Globus pallidus (tissue), 1 donor: ENCODE measurements at places on chromosomes 7 and 10.

GRCh38 chr7:47283497-47284131 lies 298.3 kb downstream of the TNS3 start:
- no peak for DNase-seq

DNA sequence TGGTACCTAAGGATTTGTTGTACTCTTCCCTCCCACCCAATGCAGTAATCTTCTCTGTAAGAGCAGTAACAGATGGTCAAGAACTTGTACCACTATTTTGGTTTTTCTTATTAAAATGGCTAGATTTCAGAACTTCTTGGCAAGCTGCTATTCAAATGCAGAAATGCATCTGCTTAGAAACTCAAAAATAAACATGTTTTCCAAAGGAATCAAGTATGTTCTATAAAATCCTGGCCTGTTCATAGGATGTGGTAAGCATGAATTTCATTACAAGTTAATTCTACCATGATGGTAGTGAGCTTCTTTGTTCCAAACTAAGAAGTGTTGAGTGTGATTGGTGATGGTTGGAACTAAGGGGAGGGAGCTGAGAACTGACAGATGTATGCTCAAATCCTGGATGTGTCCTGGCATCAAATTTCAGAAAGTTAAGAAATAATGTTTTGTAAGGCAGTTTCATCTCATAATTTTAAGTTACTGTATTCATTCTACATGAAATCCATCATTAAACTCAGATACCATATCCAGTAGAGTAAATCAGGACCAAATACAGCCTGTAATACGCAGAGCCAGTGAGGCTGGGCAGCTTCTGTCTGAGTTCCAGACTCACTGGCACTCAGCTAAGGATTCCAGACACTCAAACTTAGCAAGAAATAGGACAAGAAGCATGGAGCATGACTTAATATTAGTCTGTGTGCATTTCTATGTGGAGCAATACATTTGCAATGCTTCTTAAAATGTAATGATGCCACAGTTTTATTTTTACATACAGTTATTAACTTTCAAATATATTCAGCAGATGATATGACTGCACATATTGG lies 119.6 kb downstream of the TES start:
- no peak for DNase-seq

GRCh38 chr7:75804705-75805104 lies 8.9 kb downstream of the CCL24 start:
- no peak for DNase-seq

GRCh38 chr10:89428877-89429276 lies 14.5 kb downstream of the IFIT5 start:
- DNase-seq = no peak

DNA sequence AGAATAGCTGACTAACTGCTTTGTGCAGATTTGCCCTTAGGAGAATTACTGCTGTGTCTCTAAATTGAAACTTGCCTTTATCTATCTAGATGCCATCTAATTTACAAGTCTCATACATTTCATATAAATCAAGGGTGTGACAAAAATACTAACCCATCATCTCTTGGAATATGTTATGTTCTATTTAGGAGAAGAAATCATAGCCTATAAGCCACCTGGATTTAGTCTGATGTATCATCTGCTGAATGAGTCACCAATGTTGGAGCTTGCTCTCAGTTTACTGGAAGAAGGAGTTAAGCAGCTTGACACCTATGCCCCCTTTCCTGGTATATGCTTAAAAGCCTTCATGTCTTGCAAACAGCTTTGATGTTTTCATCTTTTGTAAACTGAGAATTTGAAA lies 43.5 kb downstream of the NUP205 start:
- DNase-seq = peak; percentile 20

- DNase-seq = no peak
Observed at GRCh38 chr10:110498087-110498981, 627 bp downstream of the DUSP5 start.

DNA sequence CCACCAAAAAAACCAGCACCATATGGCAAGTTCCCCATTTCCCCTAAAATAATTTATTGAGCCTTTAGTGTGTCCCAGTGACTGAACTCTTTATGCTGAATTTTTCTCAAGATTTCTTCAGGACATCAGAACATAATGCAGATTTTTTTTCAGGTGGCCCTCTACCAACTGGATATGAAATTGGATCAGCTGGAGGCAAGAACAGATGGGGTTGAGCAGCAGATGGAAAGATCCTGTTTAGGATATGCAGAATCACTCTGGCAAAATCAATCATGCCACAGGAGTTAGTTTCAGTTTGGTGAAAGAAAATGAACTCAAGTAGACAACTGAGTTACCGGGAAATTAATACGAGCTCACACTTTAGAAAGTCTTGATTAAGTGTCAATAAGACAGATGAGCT lies 761.5 kb upstream of the C7orf33 start:
- DNase-seq = no peak

DNA sequence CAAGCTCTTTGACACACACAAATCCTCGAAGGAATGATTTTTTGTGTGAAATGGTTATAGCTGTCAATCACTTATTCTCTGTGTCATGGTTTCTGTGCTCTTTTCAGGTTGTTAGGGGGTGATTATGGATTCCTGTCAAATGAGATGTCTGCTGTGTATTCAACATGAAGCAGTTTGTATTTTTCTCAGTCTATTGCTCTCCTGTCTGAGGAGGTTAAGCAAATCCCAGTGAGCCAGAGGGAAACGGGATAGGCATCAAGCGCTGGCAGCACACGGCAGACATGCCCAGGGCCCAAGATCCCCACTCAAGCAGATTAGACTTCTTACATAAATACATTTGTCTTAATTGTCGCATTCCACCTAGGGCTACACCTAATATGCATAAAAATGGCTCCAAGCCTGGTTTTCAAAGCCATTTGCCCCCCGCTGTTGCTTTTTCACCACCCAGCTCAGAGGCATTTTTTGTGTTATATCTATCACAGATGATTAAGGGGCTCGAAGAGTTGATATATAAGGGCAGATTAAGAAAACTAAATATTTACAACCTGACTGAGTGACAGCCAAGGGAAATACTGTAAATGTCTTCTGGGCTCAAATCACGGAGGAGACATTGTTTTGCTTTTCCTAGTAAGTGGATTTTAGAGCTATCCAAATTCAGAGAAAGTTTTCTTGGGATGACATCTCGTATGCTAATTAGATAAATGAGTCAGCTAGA lies 192.7 kb upstream of the LRGUK start:
- no peak for DNase-seq

DNA sequence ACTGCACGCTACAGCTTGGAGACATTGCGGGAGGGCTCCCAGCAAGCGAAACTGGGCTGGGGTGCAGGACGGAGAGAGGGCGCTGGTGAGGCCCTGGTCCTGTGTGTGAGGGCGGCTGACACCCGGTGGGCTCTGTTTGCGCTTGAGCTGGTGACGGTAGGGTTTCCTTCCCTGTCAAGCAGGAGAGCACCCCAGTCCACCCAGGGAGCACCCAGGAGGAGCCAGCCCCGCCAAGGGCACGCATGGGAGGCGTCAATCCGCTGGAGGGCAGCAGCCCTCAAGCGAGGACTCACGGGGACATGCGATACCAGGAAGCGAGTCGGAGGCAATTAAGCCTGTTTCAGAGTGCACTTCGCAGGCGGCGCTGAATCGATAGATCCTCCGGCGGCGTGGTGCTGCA lies 109.4 kb downstream of the MAD1L1 start:
- no peak for DNase-seq

DNA sequence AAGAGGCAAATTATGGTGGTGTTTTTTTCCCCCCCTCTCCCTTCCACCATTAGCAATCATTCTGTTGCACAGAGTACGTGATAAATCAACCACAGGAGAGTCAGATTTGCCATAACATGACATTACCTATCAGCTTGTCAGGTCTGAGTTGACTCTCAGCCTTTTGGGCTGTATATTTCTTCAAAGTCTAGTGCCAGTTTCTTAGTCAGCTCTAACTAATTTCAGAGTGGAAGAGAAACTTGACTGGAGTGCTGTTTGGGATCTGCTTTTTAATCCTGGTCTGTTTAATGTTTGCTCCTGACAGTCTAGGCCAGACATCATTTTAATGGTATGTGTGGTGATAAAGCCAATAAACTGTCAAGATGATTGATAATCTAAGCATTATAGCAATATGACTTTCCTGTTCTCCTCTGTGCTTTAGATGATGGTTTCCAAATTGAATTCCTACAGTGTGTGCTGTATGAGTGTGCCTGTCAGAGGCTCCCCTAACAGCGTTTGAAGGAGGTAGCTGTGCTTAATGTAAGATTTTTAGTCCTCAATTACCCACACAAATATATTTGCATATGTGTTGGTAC lies 76.9 kb downstream of the LRMDA start:
- no peak for DNase-seq

DNA sequence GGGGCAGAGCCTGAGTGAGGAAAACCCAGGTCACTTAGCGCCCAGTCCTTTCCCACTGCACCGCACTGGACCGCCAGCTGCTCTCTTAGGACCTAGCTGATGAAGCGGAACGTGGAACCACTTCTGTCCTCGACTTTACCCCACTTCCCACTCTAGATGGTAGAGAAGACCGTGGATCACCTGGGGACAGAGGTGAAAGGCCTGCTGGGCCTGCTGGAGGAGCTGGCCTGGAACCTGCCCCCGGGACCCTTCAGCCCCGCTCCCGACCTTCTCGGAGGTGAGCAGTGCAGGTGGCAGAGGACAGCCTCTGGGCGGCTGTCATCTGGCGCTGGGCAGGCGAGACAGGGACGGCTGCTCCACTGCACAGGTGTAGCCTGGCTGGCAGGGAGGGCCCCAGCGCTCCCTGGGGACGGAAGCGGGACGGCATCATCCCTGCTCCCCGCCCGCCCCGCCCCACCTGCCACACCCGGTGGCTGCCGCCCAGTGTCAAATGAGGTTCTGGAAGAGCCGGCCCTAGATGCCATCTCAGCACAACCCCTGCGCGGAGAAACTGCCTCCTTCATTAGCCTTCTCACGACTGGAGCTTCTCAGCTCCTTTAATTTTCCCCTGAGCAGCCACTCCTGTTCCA lies 11.7 kb downstream of the PLAC9 start:
- DNase-seq = no peak

- DNase-seq = no peak
Observed at GRCh38 chr10:79063661-79064492, 4.9 kb upstream of the ZMIZ1 start.

- no peak for DNase-seq
Observed at GRCh38 chr10:83301732-83302131, 837.6 kb upstream of the GHITM start.

DNA sequence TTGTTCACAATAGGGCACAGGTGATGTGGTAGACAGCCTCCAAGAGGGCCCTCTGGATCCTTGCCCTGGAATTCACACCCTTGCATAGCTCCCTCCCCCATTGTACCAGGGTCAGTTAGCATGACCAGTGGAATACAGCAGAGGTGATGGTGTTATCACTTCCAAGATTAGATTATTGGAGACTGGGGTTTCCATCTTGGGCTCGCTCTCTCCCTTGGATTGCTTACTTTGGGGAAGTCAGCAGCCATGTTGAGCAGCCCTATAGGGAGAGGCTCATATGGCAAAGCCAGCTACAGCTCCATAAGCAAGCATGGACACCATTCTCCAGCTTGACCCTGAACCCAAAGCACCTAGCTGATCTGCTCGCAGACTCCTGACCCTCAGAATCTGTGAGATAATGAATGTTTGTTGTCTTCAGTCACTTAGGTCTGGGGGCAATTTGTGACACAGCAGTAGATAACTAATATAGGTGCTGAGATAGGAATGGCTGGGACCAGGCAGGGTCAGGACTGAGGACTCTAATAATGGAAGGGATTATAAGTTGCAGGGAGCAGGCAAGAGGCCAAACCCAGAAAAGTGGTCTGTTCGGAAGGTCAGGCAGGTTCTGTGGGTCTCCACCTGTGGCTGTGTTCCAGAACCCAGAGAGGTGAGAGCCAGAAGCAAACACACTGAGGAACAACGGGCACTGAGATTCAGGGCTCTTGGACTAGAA lies 22.9 kb downstream of the TBXAS1 start:
- no peak for DNase-seq

DNA sequence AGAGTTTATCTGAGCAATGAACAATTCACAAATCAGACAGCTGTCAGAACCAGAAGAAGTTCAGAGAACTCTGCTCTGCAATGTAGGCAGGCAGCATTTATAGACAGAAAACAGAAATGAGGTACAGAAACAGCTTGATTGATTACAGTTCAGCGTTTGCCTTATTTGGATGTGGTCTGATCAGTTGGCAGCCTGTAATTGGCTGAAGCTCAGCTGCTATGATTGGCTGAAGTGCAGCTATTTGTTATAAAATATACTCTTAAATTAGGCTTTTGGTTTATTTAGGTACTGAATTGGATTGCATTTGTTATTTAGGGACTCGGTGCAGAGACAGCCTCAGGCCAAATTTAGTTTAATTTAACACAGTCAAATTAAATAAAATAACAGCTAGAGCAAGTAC lies 85.8 kb upstream of the JAZF1 start:
- DNase-seq = no peak

- DNase-seq = no peak
Observed at GRCh38 chr10:90417029-90417428, 440.8 kb downstream of the HTR7 start.

GRCh38 chr7:77309714-77310220 lies 106.4 kb downstream of the GSAP start:
- DNase-seq = no peak

- DNase-seq = no peak
Observed at GRCh38 chr7:54596747-54597146, 54.6 kb downstream of the VSTM2A start.

DNA sequence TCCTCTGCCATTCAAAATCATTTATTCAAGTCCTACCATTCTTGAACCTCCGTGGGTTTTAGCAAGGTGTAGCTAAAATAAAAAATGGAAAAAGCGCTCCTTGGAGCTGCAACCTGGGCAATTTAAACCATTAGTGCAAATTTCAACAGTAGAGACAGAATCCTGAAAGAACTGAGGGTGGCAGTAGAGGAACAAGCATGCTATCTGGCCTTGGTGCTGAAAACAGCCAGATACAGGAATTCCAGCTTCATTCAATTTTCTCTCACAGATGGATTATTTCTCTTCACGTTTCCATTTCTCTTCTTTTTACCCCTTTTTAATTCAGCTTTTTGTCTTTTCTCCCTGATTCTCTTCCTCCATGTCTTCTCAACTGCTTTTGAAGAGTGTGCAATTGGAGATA lies 77.7 kb downstream of the OTUD1 start:
- peak; percentile 18 for DNase-seq

GRCh38 chr10:74585231-74586087 lies 240.9 kb upstream of the KAT6B start:
- DNase-seq = no peak

- DNase-seq = peak; percentile 83
Observed at GRCh38 chr10:119693262-119693957, 32.4 kb upstream of the INPP5F start.

- DNase-seq = no peak
Observed at GRCh38 chr7:5525271-5526099, 101.9 kb upstream of the TNRC18 start.

- no peak for DNase-seq
Observed at GRCh38 chr10:34966451-34966850, 123.7 kb downstream of the CUL2 start.
